LoVo (cell line): ENCODE measurements at places on chromosomes 6 and 20.

- DNase-seq = no peak
Measured at GRCh38 chr6:46612645-46613044, 40.0 kb downstream of the CYP39A1 start.

- DNase-seq = no peak
Measured at GRCh38 chr20:53655625-53656292, 62.1 kb upstream of the ZNF217 start.

DNA sequence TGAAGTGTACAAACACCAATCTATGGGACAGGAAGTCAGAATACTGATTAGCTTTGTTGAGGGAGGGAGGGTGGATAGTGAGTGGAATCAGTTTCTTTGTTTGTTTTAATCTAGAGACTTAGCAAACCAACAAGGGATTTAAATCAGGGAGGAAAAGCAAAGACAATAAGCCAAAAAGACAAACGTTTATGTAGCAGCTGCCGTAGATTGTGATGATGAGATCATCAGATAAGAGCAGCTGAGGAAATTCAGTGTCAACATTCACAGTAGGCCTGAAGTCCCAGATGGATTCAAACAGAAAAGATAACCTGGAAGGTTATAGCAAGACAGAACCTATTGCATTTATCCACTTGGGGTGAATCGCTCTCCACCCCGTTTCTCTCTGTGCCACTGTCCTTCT, 104.9 kb upstream of the SYNDIG1 start:
- DNase-seq = no peak

DNA sequence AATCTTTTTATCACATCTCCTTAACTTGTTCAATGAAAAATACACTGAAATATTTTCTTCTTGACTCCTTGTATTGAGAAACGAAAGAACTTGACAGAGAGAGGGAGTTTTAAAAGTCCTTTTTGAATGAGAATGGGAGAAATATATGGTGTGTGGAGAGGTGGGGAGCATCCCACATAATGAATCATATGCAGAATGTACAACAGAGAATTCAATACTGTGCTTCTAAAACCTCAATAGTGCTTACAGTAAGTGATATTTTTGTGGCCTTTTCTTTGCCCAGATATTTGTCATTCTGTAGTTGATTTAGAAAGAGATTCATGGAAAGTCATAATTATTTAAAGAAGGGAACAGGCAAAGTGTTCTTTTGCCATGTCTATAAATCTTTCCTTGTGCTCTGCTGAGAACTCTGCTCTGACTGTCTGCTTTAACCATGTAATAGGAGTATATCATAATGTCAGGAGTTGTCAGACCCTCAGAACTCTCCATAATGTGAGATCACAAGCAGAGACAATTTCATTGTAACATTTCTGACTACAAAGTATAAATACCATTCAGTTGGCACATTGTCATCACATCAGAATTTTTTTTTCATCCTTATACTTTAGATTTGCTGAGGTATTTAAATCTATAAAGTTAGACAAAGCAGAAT, 32.8 kb upstream of the HS3ST5 start:
- no peak for DNase-seq

GRCh38 chr6:47116086-47116485, 74.0 kb upstream of the ADGRF1 start:
- DNase-seq = no peak

- no peak for DNase-seq
Measured at GRCh38 chr6:74967821-74968220, 238.0 kb downstream of the COL12A1 start.

DNA sequence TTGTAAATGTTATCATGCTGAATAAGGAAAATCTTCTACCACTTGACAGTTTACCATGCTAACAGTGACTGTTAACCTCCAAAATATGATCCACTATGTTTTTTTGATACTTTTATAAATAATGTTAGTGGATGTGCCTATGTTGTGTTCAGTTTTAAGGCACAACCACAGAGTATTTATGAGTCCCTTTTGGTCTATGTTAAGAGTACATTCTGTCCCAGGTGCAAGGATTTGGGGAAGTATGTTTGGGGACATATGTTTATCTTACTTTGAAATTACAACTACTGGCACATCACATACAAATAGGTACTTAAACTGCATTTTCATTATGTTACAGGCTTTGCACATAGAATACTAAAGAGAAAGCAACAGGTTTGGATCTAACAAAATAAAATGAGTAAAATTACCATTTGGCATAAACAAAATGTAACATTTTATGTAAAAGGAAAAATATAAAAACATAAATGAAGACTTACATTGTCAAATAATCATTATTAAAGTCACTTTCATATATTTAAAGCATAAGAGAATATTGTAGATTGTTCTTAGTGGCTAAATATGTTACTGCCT, 71.2 kb downstream of the SESN1 start:
- no peak for DNase-seq

DNA sequence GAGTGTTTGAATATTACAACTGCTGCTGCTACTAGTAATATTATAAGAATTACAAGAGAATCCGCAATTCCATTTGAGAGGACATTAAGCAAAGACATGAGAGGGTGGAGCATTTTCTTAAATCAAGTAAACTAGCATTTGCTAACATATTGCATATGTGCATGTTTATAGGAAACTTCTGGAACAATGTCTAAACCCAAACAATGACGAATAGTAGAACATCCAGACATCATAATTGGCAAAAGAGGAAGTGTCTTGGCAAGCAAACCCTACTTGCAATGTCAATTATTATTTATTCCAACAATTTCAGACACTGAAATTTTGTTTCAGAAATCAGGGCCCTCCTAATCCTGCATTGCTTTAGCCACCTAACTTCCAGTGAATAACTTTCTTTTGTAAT, 1155.3 kb upstream of the GJE1 start:
- no peak for DNase-seq

GRCh38 chr6:95248499-95248898, 328.8 kb upstream of the MANEA start:
- no peak for DNase-seq

DNA sequence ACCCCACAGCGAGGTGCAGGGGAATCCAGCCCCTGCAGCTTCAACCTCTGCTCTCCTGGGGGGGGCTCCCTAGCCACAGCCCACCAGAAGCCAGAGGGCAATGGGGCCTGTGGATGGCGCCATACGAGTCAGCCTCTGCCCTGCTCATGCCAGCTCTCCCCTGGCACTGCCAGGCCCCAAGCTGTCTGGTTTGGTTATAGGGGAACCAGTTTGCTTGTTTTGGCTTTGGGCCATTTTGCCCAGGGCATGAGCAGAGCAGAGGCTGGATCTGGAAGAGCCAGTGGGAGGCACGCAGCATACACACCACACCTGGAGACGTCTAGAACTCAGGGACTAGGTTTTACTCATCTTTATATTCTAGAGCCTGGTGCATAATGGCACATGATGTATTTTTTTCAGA, 66.7 kb upstream of the SLC22A16 start:
- peak; percentile 45 for DNase-seq

DNA sequence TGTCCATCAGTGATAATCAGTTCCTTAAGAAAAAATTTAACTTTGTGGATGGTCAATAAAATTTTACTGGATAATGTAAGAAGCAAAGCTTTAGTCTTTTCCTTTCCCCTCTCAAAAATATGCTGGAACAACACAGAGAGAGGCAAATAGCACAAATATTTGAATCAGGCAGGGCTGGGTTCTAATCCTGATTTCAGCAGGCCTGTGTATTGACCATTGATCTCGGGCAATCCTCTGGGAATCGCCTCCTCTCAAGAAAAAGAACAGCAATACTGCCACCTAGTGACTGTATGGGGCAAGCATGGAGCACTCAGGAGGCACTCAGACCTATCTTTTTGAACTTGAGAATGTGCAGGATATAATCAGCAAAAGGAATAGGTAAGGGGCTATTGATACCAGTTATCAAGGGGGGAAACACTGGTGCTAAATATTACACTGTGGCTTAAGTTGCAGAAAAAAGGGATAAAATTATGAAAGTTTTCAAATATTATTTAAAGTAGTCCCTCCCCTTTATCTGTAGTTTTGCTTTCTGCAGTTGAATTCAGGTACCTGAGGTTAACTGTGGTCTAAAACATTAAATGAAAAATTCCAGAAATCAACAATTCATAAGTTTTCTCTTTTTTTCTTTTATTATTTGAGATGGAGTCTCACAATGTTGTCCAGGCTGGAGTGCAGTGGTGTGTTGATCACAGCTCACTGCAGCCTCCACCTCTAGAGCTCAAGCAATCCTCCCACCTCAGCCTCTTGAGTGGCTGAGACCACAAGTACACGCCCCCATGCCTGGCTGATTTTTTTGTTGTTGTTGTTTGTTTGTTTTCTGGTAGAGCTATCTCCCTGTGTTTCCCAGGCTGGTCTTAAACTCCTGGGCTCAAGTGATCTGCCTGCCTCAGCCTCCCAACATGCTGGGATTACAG, 91.8 kb upstream of the NHSL1 start:
- DNase-seq = peak; percentile 79

DNA sequence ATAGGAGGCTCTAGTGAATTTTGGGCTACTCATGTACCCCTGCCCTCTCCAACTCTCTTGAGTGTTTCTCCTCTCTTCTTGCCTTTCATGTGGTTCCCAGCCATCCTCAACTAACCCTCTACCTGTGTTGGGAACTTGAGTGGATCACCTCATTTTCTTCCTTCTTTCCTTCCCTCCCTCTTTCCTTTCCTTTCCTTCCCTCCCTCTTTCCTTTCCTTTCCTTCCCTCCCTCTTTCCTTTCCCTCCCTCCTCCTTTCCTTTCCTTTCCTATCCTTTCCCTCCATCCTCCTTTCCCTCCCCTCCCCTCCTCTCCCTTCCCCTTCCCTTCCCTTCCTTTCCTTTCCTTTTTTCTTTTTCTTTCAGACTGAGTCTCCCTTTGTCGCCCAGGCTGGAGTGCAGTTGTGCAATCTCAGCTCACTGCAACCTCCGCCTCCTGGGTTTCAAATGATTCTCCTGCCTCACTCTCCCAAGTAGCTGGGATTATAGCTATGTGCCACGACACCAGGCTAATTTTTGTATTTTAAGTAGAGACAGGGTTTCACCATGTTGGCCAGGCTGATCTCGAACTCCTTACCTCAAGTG, 63.8 kb downstream of the BTBD3 start:
- DNase-seq = no peak

DNA sequence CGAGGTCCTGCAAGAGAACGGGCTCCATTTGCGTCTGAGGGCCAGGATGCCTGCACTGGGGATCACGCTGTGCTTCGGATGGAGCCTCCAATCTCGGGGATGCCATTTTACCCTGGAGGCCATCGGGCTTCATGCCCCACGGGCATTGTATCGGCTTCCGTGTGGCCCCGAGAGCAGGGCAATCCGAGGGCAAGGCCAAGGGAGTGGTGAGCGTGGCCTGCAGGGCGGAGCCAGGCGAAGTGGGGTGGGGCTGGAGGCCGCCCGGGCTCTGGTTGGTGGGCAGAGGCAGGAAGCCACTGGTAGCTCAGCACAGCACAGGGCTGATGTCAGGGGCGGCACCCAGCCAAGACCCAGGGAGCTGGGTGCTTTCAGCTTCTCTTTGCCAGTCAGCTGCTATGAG, 57.5 kb upstream of the BHLHE23 start:
- no peak for DNase-seq

GRCh38 chr20:32896521-32897280, 38.0 kb downstream of the EFCAB8 start:
- DNase-seq = no peak

GRCh38 chr20:18722371-18722770, 91.2 kb upstream of the SCP2D1 start:
- DNase-seq = no peak

DNA sequence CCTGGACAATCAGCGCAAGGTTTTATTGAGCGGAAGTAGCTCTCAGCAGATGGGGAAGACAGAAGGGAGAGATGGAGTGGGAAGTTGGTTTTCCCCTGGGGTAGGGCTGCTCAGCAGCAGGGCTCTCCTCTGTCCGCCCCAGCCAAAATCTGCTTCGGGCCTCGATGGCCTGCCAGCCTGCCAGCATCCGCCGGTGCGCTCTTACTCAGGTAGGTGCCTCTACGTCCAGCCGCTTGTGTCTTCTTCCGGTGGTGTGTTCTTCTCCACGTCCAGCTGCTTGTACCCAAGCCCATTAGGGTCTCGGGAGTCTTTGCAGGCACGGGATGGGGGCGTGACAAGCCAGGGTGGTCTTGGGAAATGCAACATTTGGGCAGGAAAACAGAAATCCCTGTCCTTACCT, 1340.0 kb upstream of the MAP3K7 start:
- no peak for DNase-seq

GRCh38 chr6:35092362-35093117, 48.6 kb downstream of the TCP11 start:
- peak; percentile 32 for DNase-seq

DNA sequence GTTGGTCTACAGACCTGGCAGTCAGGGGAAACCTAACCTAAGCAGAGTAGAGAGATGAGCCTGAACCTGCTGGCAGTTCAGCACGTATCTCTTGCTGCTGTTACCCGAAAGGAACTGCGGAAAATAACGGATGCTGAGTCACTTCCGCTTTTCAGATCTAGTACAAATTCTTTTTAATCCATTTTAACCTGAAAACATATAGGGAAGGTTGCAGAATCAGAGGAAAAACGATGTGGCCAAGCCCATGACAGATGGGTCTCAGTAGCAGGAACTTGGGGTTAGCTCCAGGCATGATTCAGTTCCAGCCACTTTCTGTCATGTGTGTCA, 351.9 kb upstream of the PRND start:
- no peak for DNase-seq

DNA sequence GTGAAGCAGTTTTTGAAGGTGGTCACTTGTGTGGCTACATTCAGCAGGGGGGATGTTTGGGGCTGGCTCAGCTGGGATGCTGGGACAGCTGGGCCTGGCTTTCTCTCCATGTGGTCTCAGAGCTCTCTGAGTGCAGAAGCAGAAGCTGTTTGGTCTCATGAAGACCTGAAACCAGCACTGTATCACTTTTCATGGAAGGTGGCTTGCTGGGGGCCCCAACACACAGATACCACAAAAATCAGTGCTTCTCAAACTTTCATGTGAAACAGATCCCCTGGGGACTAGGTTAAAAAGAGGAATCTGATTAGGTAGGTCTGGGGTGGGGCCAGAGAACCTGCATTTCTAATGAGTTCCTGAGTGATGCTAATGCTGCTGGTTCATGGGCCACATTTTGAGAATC, 347.3 kb downstream of the DHX35 start:
- DNase-seq = no peak

DNA sequence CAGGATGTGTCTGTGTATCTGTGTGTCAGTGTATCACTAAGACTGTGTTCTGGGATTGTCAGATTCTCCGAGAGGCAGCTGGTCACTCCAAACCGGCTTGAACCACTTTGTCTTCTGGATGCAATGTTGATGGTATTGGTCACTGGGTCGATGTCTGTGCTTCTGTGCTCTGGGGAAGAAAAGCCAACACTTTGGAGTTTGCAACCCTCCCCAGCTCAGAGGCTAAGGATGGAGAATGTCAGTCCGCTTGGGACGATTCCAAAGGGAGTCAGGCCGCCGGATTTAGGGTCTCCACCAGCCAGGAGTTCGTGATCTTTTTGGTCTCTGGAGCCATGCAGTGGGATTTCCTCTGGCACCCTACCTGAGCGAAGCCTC, 5.2 kb downstream of the MAFB start:
- no peak for DNase-seq

- DNase-seq = no peak
Measured at GRCh38 chr20:311609-312008, 13.7 kb upstream of the SOX12 start.

DNA sequence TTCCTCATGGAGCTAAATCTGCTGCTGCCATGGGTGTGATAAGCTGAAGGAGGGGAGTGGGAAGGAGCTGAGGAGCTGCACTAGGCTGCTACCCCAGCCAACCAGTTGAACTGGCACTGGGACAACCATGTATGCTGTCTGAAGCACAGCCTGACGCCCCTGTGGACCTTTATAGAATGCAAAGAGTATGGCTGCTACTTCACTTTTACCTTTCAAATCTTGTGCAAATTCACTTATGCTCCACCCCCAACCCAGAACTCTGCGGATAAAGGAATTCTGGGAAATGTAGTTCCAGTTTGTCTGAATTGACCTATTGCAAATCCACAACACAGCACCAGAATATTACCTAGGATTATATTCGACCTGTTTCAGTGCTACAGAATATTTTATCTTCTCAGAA, 217.4 kb upstream of the SLC35B3 start:
- DNase-seq = no peak
